AG09319 (cell line): ENCODE measurements at places on chromosomes 2 and 18.

DNA sequence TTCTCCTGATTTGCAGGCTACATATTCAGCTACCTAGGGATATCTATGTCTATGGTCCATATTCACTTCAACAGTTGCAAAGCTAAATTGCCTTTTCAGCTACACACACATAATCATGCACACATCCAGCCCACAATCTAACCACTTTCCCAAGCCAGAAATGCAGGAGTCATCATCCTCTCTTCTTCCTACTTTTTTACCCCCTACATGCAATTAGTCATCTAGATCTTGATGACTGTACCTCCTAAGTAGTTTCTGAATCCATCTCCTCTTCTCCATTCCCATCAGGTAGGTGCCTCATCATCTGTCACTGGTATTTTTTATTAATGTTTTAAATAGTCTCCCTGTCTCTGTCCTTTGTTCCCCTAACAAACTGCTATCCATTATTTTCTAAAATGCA is 23.7 kb upstream of the SPRED2 start:
- no peak for DNase-seq

DNA sequence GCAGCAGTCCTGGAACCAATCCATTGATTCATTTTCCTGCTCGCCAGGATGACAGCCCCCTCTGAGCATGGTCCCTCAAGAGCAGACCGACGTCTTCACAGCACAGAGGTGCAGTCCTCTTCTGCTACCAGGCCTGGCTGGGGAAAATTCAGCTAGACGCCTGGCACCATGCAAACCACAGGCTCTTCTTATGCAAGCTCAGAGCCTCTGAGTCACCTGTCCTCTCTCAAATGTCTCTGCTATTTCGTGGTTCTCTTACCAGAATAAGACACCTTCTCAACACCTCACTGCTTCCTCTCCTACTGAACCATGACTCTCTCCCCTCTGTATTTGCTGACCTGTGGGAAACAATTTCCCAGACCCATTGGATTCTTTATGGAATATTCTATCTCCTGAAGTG is 79.8 kb upstream of the CYRIA start:
- DNase-seq: no peak

DNA sequence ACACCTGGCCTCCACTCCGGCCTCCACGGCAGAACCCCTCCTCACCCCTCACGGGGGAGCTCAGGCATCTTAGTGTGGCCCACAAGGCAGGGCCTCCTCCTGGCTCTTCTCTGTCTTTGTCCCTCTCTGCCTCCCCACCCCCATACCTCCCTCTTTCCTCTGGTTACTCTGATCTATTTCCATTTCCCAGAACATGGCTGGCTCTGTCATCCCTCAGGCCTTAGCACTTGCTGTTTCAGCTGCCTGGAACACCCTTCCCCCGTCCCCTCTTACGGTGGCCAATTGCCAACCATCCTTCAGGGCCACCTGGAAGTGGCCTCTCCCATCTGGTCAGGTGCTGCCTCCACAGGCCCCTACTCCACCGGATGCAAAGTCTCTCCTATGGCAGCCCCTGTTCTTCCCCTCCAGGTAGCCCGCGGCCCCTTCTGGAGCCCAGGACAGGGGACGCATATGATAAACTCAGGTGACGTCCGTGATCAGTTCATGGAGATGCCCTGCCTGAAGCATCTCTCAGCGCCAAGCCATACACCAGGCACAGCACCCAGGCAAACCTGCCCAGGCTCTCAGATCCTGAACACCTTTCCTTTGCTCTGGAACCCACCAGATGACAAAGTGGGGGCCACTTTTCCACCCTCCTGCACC is 3.6 kb upstream of the ECEL1 start:
- DNase-seq: no peak

DNA sequence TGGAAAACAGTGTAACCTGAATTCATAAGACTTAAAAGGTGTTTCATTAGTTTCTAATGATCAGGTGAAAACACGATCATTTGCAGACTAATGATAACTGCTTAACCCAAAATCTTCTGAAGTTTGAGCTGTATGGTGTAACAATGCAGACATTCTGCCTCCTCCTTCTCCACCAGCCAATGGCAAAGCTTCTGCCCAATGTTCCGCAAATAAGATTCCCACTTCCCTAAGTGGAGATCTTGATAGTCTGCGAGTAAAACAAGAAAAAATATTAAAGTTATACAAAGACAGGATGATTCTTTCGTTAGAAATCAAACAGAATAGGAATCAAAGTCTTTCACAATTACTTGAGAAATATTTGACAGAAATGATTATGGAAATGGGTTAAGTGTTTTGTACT is 8.1 kb downstream of the C2orf42 start:
- no peak for DNase-seq

- DNase-seq: no peak
Observed at GRCh38 chr2:127722807-127723206, 21.5 kb downstream of the SFT2D3 start.
